ENCODE measurements at places on chromosomes 11 and 22. TPM values are rescaled to one million over a fixed set of nuclear protein-coding genes. Genes with fewer than 3 reads are reported as not detected.

- H3K27me3 ChIP-seq, result no peaks in the 10 kb centered on the region
- peak overlapping the region; percentile 7 for H3K4me3 ChIP-seq
- no peak for DNase-seq
- peaks cover 64% of the 10 kb centered on the region for H3K4me1 ChIP-seq
- peaks cover 17% of the 10 kb centered on the region for H3K36me3 ChIP-seq
- H3K27ac ChIP-seq, result peak overlapping the region; percentile 87
These were observed 55.0 kb downstream of the MYH9 start for GRCh38 chr22:36332623-36333332.

DNA sequence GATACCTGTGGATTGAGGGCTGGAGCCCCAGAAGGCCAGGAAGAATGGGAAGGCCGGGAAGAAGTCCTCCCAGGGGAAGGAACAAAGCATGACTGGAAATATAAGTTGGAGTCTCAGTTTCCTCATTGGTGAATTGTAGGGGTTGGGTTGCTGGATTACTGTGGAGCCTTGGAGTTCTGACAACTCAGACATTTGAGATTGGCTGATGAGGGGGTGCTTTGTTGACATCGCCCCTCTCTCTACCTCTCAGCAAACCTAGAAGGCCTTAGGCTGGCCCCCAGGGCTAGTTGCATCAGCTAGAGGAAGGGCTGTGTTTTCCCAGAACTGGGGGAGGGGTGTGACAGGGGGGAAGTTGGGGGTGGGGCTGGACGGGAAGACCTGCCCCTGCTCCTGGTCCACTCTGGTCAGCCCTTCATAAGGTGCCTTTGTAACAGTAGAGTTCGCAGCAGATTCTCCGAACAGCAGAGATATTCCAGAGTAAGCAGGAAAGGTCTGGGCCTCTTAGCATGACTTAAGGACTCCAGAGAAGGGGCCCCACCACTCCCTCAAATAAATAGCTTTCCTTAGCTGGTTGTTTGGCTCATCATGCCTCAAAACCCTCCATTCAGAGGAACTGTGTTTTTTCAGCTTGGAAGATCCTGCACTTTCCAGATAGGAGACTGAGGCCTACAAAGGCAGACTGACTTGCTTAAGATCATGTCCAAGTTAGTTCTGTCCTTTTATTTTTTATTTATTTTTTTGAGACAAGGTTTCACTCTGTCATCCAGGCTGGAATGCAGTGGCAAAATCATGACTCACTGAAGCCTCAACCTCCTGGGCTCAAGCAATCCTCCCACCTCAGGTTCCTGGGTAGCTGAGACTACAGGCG lies 12.5 kb upstream of the THRSP start:
- H3K4me3 ChIP-seq, result no peak overlapping the region
- no peaks in the 10 kb centered on the region for H3K36me3 ChIP-seq
- H3K4me1 ChIP-seq, result peaks cover 5% of the 10 kb centered on the region
- no peak for DNase-seq
- no peaks in the 10 kb centered on the region for H3K27me3 ChIP-seq
- no peak overlapping the region for H3K27ac ChIP-seq

DNA sequence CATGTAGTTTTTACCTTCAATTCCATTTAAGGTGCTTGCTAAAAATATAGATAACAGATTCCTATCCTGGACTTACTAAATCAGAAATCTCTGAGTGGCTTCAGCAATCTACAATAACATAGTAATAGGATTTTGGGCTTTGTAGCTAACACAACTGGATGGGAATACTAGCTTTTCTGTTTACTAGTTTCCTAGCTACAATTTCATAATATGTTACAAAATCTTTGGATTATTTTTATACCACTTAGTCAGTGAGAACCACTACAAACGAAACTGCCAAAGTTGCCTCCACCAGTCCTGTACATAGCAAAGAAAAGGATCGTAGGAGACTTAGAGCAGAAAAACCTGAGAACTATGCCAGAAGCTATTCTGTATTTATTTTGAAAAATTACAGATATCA lies 87.7 kb upstream of the ANO3 start:
- no peaks in the 10 kb centered on the region for H3K36me3 ChIP-seq
- H3K4me3 ChIP-seq, result no peak overlapping the region
- H3K4me1 ChIP-seq, result no peaks in the 10 kb centered on the region
- DNase-seq, result no peak

The ADAMTS15 gene
- 0.44 TPM for total RNA-seq

The FZD4 gene
- 4.4 TPM for total RNA-seq

The SPI1 gene
- 0.32 TPM for total RNA-seq

DNA sequence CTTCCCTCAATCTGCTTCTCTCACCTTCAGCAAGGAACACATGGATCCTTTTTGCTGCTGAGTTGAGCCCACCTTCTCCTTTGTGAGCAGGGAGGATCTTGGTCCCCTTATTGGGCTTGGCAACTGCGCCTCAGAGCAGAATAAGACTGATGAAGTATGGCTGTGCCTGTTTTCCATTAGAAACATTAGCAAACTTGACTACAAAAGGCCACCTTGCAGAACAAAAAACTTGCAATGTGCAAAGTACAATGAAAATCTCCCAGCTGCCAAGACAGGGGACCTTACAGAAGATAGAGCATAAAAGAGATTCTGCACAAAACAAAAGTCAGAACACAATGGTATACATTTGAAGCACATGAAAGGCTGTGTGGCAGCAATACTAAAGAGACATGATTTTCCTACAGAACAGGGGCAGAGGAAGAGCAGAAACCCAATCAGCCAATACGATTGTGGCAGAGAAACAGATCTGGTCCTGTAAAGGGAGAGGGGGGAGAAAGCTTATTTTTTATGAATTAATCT lies 173.5 kb upstream of the SNX19 start:
- H3K27ac ChIP-seq, result no peak overlapping the region
- H3K4me3 ChIP-seq, result no peak overlapping the region
- DNase-seq, result no peak
- no peaks in the 10 kb centered on the region for H3K4me1 ChIP-seq
- no peaks in the 10 kb centered on the region for H3K36me3 ChIP-seq

The MRPL23 gene
- total RNA-seq, result 109 TPM

- no peak overlapping the region for H3K4me3 ChIP-seq
- H3K4me1 ChIP-seq, result no peaks in the 10 kb centered on the region
- DNase-seq, result no peak
- H3K27ac ChIP-seq, result no peak overlapping the region
These were observed 58.8 kb upstream of the ZBED5 start for GRCh38 chr11:10916665-10917064.

DNA sequence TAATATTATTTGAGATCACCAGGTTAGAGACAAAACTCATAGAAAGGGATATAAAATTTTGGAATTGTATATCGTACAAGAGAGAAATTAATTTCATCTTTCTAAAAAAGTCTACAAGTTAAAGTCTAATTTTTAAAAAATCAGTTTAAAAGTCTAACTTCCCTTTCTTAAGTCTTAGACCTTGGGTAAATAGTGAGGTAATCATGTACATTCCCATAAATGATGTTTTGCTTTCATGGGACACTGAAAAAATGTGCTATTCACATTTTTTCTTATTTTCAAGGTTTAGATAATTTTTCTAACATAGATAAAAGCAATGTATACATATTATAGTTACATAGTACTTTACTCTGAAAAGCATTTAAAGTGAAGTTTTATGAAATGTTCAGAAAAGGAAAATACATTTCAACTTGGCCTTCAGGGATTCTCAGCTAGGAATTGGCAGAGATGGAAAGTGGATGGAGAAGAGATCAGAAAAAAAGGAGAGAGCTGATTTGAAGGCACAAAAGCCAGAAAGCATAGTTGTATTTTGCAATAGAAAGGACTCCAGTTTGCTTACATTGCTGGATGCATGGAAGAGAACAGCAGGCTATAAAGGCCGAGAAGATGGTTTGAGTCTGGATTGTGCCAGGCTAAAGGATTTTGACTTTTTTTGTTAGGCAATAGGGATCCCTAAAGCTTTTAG lies 194.0 kb downstream of the CASP12 start:
- H3K27me3 ChIP-seq, result no peaks in the 10 kb centered on the region
- H3K4me3 ChIP-seq, result no peak overlapping the region
- H3K27ac ChIP-seq, result no peak overlapping the region
- no peaks in the 10 kb centered on the region for H3K4me1 ChIP-seq
- no peak for DNase-seq

GRCh38 chr11:96388891-96389719 lies 607 bp downstream of the CCDC82 start:
- no peaks in the 10 kb centered on the region for H3K36me3 ChIP-seq
- peak overlapping the region; percentile 54 for H3K27ac ChIP-seq
- DNase-seq, result peak; percentile 18
- H3K27me3 ChIP-seq, result no peaks in the 10 kb centered on the region

DNA sequence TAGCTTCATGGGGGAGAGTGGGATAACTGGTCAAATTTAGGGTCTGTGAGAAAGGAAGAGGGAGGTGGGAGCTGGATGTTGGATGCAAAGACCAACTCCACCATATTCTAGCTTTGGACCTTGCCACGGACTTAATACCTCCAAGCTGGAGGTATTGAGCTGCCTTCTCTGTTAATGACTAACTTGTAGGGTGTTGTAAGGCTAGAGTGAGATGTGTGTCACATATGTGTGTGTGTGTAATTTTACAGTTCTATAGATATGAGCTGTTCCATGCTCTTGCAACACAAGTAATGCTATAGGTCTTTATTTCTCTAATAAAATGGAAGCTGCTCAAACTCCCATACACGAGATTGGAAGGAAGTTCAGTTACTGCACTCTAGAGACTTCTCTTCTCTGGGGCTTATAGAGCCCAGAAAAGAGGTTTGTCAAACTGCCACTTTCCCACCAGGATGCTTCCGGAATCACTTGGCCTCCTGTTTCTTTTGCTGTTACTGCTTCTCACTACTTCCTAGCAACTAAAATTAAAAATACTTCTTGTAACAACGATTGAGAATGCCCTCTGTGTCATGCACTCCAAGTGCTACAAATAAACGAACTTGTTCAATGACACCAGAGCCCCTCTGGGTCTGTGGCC lies 16.0 kb upstream of the FJX1 start:
- H3K27ac ChIP-seq, result no peak overlapping the region
- H3K27me3 ChIP-seq, result peaks cover 43% of the 10 kb centered on the region
- no peaks in the 10 kb centered on the region for H3K36me3 ChIP-seq
- no peak for DNase-seq
- H3K4me3 ChIP-seq, result no peak overlapping the region
- no peaks in the 10 kb centered on the region for H3K4me1 ChIP-seq

The SERPINH1 gene
- total RNA-seq, result 84.9 TPM

The MIAT gene
- 0.54 TPM for total RNA-seq

The PNPLA3 gene
- total RNA-seq, result 7.3 TPM

The UPB1 gene
- total RNA-seq, result 0.27 TPM

- DNase-seq, result no peak
- no peak overlapping the region for H3K4me3 ChIP-seq
- no peaks in the 10 kb centered on the region for H3K27me3 ChIP-seq
- H3K36me3 ChIP-seq, result no peaks in the 10 kb centered on the region
These were observed 305.8 kb upstream of the NCAM1 start for GRCh38 chr11:112655371-112655770.

DNA sequence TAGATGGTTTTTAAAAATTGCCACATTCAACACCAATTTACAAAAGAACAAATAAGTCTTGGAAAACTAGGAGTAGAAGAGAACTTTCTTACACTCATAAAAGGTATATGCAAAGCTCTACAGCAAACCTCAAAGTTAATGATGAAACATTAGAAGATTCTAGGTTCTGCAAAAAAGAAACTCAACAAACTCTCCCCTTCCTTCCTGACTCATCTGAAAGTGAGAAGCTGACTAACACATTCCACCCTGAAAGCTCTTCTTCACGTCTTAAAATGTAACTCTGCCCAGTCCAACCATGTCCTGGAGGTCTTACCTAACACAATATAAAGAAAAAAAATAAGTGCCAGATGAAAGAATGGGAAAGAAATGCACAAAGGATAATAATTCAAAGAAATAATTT lies 218.9 kb upstream of the ISX start:
- DNase-seq, result no peak
- H3K27ac ChIP-seq, result no peak overlapping the region
- H3K4me3 ChIP-seq, result no peak overlapping the region
- H3K27me3 ChIP-seq, result no peaks in the 10 kb centered on the region

- H3K27me3 ChIP-seq, result no peaks in the 10 kb centered on the region
- peaks cover 25% of the 10 kb centered on the region for H3K4me1 ChIP-seq
- H3K4me3 ChIP-seq, result no peak overlapping the region
- no peak overlapping the region for H3K27ac ChIP-seq
- DNase-seq, result no peak
- H3K36me3 ChIP-seq, result no peaks in the 10 kb centered on the region
These were observed 9.5 kb downstream of the PPARA start for GRCh38 chr22:46159777-46160176.

- no peaks in the 10 kb centered on the region for H3K27me3 ChIP-seq
- H3K4me1 ChIP-seq, result peaks cover 18% of the 10 kb centered on the region
- no peaks in the 10 kb centered on the region for H3K36me3 ChIP-seq
- H3K27ac ChIP-seq, result peak overlapping the region; percentile 22
- no peak for DNase-seq
These were observed 16.2 kb downstream of the GRAMD4 start for GRCh38 chr22:46636221-46637002.

- DNase-seq, result no peak
- H3K4me1 ChIP-seq, result no peaks in the 10 kb centered on the region
- H3K36me3 ChIP-seq, result no peaks in the 10 kb centered on the region
- H3K27me3 ChIP-seq, result no peaks in the 10 kb centered on the region
- no peak overlapping the region for H3K27ac ChIP-seq
- H3K4me3 ChIP-seq, result no peak overlapping the region
These were observed 11.6 kb downstream of the PLAAT4 start for GRCh38 chr11:63548178-63548577.

- H3K27ac ChIP-seq, result no peak overlapping the region
- H3K4me3 ChIP-seq, result no peak overlapping the region
- no peak for DNase-seq
- no peaks in the 10 kb centered on the region for H3K27me3 ChIP-seq
- H3K4me1 ChIP-seq, result peaks cover 14% of the 10 kb centered on the region
- H3K36me3 ChIP-seq, result no peaks in the 10 kb centered on the region
These were observed 102.7 kb upstream of the PARVA start for GRCh38 chr11:12274558-12275197.

The MMP1 gene
- total RNA-seq, result not detected

DNA sequence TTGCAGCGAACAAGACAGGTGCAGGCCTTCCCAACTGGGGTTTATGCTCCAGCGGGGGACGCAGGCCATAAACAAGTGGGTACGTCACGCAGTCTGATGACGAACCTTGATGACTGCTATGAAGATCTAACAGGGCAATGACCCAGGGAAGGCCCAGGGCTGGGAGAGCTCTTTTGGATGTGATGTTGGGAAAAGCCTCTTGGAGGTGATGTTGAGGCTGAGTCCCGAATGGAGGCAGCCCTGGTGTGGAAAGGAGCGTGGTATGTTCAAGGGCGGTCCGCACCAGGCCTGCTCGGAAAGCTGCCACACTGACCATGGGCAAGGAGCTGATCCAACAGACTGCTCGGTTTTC lies 5.8 kb downstream of the FADS2 start:
- H3K4me3 ChIP-seq, result no peak overlapping the region
- no peaks in the 10 kb centered on the region for H3K36me3 ChIP-seq
- peaks cover 5% of the 10 kb centered on the region for H3K4me1 ChIP-seq
- no peak for DNase-seq
- no peak overlapping the region for H3K27ac ChIP-seq

- H3K27me3 ChIP-seq, result peaks cover 8% of the 10 kb centered on the region
- no peak overlapping the region for H3K4me3 ChIP-seq
- no peaks in the 10 kb centered on the region for H3K36me3 ChIP-seq
- no peaks in the 10 kb centered on the region for H3K4me1 ChIP-seq
- H3K27ac ChIP-seq, result no peak overlapping the region
- DNase-seq, result no peak
These were observed 144.7 kb downstream of the TTC17 start for GRCh38 chr11:43503417-43503816.

GRCh38 chr11:100991541-100991940 lies 138.1 kb downstream of the PGR start:
- H3K4me1 ChIP-seq, result no peaks in the 10 kb centered on the region
- no peaks in the 10 kb centered on the region for H3K36me3 ChIP-seq
- no peak overlapping the region for H3K4me3 ChIP-seq
- H3K27ac ChIP-seq, result no peak overlapping the region

- H3K27me3 ChIP-seq, result no peaks in the 10 kb centered on the region
- H3K4me3 ChIP-seq, result no peak overlapping the region
- no peak for DNase-seq
- H3K36me3 ChIP-seq, result no peaks in the 10 kb centered on the region
- H3K27ac ChIP-seq, result no peak overlapping the region
These were observed 541.2 kb downstream of the BUD13 start for GRCh38 chr11:116231543-116231942.

Measured in HCT116 (cell line).